ENCODE measurements at places on chromosomes 2 and 18.

- no peak overlapping the region for H3K4me3 ChIP-seq
- peaks cover 22% of the 10 kb centered on the region for H3K4me1 ChIP-seq
- no peak for DNase-seq
- no peaks in the 10 kb centered on the region for H3K27me3 ChIP-seq
These were observed 53.8 kb downstream of the CABLES1 start for GRCh38 chr18:23189099-23189498.

GRCh38 chr2:238509151-238509835, 82.6 kb downstream of the ASB1 start:
- no peak for DNase-seq
- H3K36me3 ChIP-seq: no peaks in the 10 kb centered on the region
- no peaks in the 10 kb centered on the region for H3K4me1 ChIP-seq
- no peak overlapping the region for H3K27ac ChIP-seq

DNA sequence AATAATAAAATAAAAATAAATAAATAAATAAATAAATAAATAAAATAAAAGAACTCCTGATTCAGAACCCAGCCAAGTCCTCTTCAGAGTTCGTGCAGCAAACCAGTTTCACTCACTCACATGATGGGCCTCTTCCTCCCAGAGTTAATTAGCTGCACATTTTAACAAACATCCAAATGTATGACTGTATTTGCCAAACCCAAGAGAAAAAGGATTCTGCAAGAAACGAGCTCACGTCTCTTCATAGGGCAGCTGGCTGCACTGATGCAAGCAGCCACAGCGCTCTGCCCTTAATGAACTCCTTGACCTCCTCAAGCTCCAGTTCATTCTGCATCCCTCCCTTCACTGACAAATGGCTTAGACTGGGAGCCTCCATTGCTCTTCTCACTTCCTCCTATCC, 55.1 kb downstream of the MREG start:
- H3K4me3 ChIP-seq: no peak overlapping the region
- no peaks in the 10 kb centered on the region for H3K27me3 ChIP-seq
- H3K27ac ChIP-seq: no peak overlapping the region

DNA sequence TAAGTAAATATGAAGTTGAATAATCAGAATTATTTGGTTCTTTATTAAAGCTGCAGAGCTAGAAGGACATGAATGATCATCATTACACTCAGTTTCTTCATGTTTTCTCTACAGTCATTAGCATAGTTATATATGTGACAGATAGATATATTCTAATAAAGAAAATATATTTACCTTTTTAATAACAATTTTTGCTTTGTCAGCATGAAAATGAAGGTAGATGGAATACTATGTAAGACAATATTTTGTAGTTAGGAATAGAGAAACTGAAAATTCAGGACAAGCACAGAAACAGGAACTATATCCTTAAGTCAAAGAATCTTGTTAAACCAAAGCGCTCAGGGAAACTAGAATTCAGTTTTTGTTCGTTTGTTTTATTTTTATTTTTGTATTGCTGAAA, 649.9 kb upstream of the NRXN1 start:
- no peak for DNase-seq
- H3K27ac ChIP-seq: no peak overlapping the region
- no peaks in the 10 kb centered on the region for H3K36me3 ChIP-seq
- H3K4me3 ChIP-seq: no peak overlapping the region
- no peaks in the 10 kb centered on the region for H3K27me3 ChIP-seq
- H3K4me1 ChIP-seq: no peaks in the 10 kb centered on the region

DNA sequence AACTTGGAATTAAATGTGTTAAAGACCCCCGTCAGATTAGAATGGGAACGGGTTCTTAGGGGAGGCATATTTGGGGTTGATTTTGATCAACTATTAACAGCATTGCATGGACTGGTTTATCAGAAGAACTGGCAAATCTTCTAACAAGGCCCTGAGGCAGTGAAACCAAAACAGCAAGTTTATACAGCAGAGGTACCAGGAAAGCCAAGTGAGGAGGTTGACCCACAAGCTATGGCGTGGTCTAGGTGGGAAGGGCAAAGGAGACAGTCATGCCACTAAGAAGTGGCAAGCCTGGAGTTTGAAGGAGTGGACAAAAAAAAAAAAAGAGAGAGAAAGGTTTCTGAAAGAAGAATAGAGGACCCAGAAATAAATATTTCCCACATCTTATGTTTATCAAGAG, 187.0 kb downstream of the MREG start:
- no peaks in the 10 kb centered on the region for H3K36me3 ChIP-seq
- no peaks in the 10 kb centered on the region for H3K27me3 ChIP-seq
- no peaks in the 10 kb centered on the region for H3K4me1 ChIP-seq
- DNase-seq: no peak
- no peak overlapping the region for H3K4me3 ChIP-seq

- no peaks in the 10 kb centered on the region for H3K27me3 ChIP-seq
- no peak overlapping the region for H3K4me3 ChIP-seq
- no peak overlapping the region for H3K27ac ChIP-seq
- H3K4me1 ChIP-seq: no peaks in the 10 kb centered on the region
- no peaks in the 10 kb centered on the region for H3K36me3 ChIP-seq
- DNase-seq: no peak
These were observed 173.5 kb downstream of the ALK start for GRCh38 chr2:29747786-29748470.

DNA sequence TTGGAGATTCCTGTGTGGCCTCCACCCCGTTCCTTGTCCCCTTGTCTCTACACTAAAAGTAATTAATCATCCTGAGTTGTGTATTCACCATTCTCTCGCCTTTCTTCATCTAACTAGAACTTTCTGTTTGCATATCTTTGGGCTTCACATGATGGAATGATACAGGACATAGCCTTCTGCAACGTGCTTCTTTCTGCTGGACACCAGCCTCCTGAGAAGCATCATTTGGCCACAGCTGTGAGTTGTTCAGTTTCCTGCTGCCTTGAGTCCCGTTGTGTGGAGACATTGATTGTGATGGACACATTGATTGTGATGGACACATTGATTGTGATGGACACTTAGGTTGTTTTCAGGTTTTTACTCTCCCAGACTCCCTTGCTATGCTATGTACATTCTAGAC, 139.3 kb downstream of the KCTD1 start:
- DNase-seq: no peak
- no peaks in the 10 kb centered on the region for H3K36me3 ChIP-seq
- peaks cover 7% of the 10 kb centered on the region for H3K4me1 ChIP-seq
- H3K4me3 ChIP-seq: no peak overlapping the region
- H3K27me3 ChIP-seq: no peaks in the 10 kb centered on the region
- H3K27ac ChIP-seq: no peak overlapping the region

GRCh38 chr18:46204143-46204542, 100.0 kb downstream of the HAUS1 start:
- peaks cover 22% of the 10 kb centered on the region for H3K4me1 ChIP-seq
- no peak overlapping the region for H3K4me3 ChIP-seq
- no peaks in the 10 kb centered on the region for H3K36me3 ChIP-seq
- no peak for DNase-seq
- H3K27me3 ChIP-seq: no peaks in the 10 kb centered on the region
- no peak overlapping the region for H3K27ac ChIP-seq

GRCh38 chr18:75783566-75784281, 356.2 kb upstream of the SMIM21 start:
- no peaks in the 10 kb centered on the region for H3K36me3 ChIP-seq
- H3K27me3 ChIP-seq: no peaks in the 10 kb centered on the region
- no peak for DNase-seq
- no peaks in the 10 kb centered on the region for H3K4me1 ChIP-seq
- H3K4me3 ChIP-seq: peak overlapping the region; percentile 16

GRCh38 chr2:234025891-234026401, 24.6 kb upstream of the SPP2 start:
- no peaks in the 10 kb centered on the region for H3K36me3 ChIP-seq
- H3K4me1 ChIP-seq: peaks cover 6% of the 10 kb centered on the region
- DNase-seq: no peak
- H3K27ac ChIP-seq: no peak overlapping the region
- H3K27me3 ChIP-seq: no peaks in the 10 kb centered on the region
- peak overlapping the region; percentile 2 for H3K4me3 ChIP-seq

DNA sequence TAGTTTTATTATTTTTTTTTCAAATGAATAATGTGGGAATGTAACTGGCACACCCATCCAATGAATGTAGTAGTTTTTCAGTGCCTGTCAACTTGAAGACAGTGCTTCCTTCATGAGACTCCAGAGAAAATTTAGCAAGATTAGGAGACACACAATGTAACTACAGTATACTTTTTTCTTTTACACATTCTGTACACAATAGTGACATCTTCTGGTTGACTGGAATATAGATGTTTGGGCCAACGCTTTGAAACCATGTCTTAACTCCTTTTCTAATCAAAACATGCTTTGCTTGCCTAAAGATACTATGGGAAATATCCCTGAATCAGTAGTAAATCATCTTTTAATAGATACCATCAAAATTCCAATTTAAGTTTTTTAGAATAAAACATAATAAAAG, 229.5 kb upstream of the ZC3H15 start:
- H3K36me3 ChIP-seq: no peaks in the 10 kb centered on the region
- H3K27ac ChIP-seq: no peak overlapping the region
- DNase-seq: no peak
- no peaks in the 10 kb centered on the region for H3K27me3 ChIP-seq

DNA sequence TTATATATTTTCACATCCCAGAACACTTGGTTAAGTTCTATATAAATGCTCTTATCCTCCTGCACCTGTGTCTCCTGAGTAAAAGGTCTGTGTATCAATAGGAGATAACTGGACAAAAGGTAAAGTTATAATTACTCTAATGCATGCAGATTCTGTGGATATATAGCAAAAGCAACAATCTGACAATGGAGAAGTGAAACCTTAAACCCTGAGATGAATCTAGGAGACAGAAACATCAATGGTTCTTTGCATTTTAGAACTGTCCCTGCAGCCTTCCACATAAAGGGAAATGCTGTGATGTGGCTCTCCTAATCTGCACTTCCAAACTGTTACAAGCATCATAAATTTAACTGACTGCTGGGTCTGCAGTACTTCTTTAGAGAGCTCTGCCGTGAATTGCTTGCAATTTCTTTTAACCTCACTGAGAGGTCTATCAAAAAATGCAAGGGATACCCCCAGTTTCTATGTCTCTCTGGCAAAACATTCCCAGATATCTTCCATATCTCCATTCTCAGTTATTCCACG, 42.8 kb upstream of the FSIP2 start:
- H3K27me3 ChIP-seq: no peaks in the 10 kb centered on the region
- no peaks in the 10 kb centered on the region for H3K4me1 ChIP-seq
- no peaks in the 10 kb centered on the region for H3K36me3 ChIP-seq
- no peak for DNase-seq
- H3K27ac ChIP-seq: no peak overlapping the region
- no peak overlapping the region for H3K4me3 ChIP-seq

DNA sequence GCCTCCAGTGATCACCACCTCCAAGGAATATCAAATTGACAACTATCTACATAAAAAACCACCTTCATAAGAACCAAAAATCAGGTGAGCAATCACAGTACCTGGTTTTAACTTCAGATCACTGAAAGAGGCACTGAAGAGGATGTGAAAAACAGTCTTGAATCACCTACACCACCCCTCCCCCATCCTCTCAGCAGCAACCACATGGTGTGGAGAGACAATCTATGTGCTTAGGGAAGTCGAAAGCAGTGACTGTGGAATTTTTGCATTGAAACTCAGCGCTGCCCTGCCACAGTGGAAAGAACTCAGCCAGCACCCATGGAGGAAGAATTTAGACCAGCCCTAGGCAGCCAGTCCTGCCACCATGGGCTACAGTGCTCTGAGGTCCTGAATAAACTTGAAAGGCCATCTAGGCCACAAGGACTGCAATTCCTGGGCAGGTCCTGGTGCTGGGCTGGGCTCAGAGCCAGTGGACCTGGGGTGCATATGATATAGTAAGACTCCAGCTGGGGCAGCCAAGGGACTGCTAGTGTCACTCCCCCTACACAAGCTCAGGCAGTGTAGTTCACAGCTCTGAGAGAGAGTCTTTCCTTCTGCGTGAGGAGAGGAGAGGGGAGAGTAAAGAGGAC, 75.6 kb downstream of the ATL2 start:
- no peak for DNase-seq
- H3K36me3 ChIP-seq: no peaks in the 10 kb centered on the region
- no peaks in the 10 kb centered on the region for H3K4me1 ChIP-seq
- no peaks in the 10 kb centered on the region for H3K27me3 ChIP-seq
- no peak overlapping the region for H3K4me3 ChIP-seq

DNA sequence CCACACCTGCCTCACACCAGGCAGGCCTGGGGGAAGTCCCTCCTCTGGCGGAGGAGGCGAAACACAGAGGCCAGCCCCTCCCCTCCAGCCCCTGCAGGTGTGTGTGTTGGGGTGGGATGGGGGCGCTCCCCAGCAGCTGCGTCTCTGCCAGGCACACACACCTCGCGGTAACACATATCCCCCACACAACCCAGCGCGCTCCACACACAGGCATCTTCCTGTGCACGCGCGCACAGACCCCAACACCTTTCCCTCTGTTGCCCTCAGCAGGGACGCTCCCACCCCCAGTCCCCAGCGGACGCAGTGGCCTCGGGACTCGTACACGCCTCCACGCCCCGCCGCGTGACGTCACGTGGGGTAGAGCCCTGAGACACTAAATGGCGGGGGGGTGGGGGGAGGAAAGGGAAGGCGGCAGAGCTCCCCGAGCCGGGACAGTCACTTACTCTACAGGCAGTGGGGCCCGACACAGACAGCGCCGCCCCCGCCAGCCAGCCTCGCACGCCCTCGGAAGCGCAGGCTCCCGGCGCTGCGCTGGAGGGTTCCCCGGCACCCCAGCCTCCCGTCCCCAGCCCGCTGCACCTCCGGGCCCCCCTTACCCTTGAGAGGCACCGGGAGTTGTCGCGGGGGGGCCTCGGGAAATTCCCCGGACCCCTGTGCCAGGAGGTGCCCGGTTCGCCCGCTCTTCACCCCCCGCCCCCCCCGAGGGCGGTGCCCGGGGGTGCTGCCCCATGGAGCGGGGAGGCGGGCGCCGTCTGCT, at the start of gene WNT10A:
Gene WNT10A, plus strand, starts transcription at position 751 of the 757 bp plus-strand sequence. CDS start 144 bp downstream, outside the sequence.
- H3K27ac ChIP-seq: peak within 1 kb of the TSS; percentile 12
- peaks cover 39% of the 10 kb centered on the region for H3K4me1 ChIP-seq
- H3K36me3 ChIP-seq: no peaks in the 10 kb centered on the region
- DNase-seq: no peak

DNA sequence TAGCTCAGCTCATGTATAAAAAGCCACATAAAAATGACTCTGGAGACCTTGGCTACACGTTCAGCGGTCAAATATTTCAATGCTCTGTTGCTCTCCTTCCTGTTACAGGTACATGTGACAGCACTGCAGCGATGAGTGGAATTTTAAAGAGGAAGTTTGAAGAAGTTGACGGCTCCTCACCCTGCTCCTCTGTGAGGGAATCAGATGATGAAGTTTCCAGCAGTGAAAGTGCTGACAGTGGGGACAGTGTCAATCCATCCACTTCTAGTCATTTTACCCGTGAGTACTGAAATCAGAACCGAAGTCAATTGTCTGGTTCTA, 125.4 kb downstream of the CSRNP3 start:
- H3K27me3 ChIP-seq: no peaks in the 10 kb centered on the region
- no peaks in the 10 kb centered on the region for H3K4me1 ChIP-seq
- H3K4me3 ChIP-seq: no peak overlapping the region
- no peak overlapping the region for H3K27ac ChIP-seq
- no peaks in the 10 kb centered on the region for H3K36me3 ChIP-seq

DNA sequence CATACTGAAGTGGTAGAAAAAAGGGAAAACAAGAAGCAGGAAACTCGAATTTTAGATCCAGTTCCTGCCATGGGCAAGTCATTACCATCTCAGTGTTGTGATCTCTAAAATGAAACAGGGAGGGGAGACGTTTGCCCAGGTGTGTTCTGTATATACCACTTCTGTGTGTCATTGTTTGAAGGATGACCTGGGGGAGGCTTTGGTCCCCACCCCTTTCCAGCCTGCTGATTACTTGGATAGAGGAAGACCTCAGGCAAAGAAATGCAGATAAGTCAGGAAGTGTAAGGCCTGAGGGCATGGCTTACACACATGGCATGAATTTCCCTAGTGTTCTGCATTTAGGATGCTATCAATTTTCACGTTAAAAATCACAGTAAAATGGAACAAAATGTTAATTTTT, 205.2 kb upstream of the CXCR4 start:
- H3K36me3 ChIP-seq: no peaks in the 10 kb centered on the region
- no peak overlapping the region for H3K27ac ChIP-seq
- H3K4me3 ChIP-seq: no peak overlapping the region
